Activated T-helper 9 cell treated with anti-CD3 and anti-CD28 coated beads, Interleukin-2, amount 50 U/mL, for 16 hours (primary cell): ENCODE measurements at places on chromosomes 1 and 21.

- DNase-seq = no peak
Measured at GRCh38 chr1:147475488-147475887, 65.8 kb upstream of the BCL9 start.

- no peak for DNase-seq
Measured at GRCh38 chr21:26096494-26097371, 73.8 kb downstream of the APP start.

DNA sequence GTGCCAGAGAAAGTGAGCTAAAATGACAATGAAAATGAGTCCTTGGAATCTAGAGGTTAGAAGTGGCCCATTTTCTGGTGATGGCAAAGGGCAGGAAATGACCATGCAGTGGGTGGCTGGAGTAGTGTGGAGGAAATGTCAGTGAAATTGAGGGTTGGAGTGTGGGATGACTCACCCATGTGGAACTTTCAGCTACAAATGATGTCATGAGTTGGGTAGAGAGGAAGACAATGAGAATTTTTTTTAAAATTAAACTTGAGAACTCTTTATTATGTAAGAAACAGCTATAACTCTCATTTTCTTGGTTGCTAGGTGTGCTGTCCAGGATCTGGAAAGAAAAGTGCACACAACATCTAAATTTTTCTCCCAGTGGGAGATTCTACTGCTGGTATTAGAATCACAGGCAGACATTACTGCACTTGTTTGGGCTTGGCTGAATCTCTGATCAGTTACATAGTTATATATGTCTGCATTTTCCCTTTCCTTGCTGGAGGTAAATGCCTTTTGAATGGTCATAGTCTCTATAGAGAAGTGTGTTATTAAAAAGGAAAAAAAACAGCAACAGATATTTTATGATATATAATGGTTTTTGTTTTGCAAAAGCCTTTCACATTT lies 56.8 kb upstream of the GNG12 start:
- DNase-seq = no peak

DNA sequence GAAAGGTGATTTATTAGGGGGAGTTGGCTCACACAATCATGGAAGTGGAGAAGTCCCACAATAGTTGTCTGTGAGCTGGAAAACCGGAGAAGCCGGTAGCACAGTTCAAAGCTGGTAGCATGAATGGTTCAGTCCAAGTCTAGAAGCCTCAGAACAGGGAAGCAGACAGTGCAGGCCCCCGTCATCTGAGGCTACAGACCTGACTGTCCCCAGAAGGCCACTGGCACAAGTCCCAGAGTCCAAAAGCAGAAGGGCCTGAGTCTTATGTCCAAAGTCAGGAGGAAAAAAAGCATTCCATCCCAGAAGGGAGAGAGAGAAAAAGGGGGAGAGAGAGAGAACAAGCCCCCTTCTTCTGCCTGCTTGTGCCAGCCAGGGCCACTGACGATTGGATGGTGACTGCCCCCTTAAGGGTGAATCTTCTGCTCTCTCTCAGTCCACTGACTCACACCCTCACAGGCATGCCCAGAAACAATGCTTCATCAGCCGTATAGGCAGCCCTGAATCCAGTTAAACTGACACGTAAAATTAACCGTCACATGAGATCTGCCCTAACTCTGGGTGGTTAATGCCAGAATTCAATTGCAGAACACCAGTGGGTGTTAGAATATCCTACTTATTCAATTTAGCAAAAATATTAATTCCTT lies 49.3 kb upstream of the POU2F1 start:
- no peak for DNase-seq
